ENCODE measurements at places on chromosomes 5 and 9.
A peak's percentile ranks its signal among the peaks of the same experiment; 100 is the strongest.

GRCh38 chr9:70510157-70510770 is 95.8 kb upstream of the KLF9 start:
- DNase-seq: no peak

DNA sequence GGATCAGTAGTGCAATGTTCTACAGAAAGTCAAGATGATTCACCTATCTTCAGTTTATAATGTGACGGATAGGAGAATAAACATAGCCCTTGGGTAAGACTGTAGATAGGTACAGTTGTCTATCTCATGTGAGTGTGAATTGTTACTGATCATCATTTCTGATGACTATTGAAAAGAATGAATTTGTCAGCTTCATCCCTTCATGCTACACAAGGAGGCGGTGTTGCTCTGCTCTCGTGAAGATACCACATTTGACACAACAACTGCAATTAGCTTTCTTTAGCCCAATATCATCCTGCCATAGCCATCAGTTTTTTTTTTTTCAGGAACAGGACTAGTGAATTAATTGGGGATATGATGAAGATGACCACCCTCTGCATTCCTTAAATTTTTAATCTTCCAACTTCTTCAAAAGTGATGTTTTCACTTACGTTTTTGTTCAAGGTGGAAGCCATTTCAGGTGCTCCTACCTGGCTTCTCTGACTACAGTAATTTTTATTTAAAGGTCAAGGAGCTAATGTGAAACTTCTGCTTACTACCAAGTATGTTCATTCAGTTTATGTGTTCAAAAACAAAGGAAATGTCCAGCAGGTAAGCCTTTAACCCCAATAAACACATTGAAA is 152.9 kb upstream of the MOCS2 start:
- no peak for DNase-seq

DNA sequence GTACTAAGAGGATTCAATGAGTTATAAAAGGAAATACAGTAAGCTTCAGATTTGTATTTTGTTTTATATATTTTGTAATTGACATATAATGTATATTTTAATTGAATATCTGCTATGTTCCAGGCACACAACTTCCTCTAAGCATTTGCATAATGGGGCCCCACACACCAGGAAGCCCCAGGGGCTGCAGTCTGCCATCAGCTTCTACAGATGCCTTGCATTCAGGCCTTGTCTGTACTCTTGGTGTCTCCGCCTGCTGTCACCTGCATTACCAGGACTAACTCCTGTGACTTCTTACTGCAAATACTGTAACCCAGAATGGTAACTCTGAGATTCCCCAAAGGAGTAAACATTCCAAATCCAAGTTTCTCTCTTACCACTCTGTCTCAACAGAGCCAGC is 20.6 kb downstream of the ARL15 start:
- no peak for DNase-seq

- no peak for DNase-seq
These were observed 26.5 kb upstream of the BOD1 start for GRCh38 chr5:173642895-173643481.

DNA sequence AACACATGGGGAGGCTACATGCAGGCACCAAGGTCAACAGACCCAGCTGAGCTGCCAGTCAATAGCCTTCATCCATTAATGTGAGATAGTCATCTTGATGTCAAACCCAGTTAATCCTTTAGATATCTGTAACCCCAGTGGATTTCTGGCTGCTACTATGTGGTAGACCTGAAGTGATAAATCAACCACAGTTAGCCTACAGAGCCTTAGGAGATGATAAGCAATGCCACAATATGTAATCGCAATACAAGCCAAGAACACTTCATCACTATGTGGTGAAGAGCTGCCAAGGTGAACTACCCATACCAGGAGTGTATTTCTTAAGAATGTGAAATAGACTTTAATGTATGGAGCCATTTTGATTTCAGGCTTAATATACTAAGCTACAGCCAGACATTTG is 1175.5 kb downstream of the DTWD2 start:
- DNase-seq: no peak

- no peak for DNase-seq
These were observed 402.3 kb upstream of the ADAMTSL1 start for GRCh38 chr9:18071651-18072060.

DNA sequence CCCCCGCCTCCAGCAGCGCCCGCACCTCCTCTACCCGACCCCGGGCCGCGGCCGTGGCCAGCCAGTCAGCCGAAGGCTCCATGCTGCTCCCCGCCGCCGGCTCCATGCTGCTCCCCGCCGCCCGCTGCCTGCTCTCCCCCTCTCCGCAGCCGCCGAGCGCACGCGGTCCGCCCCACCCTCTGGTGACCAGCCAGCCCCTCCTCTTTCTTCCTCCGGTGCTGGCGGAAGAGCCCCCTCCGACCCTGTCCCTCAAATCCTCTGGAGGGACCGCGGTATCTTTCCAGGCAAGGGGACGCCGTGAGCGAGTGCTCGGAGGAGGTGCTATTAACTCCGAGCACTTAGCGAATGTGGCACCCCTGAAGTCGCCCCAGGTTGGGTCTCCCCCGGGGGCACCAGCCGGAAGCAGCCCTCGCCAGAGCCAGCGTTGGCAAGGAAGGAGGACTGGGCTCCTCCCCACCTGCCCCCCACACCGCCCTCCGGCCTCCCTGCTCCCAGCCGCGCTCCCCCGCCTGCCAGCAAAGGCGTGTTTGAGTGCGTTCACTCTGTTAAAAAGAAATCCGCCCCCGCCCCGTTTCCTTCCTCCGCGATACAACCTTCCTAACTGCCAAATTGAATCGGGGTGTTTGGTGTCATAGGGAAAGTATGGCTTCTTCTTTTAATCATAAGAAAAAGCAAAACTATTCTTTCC is 19.3 kb downstream of the CDKN2A start:
- DNase-seq: peak; percentile 77

DNA sequence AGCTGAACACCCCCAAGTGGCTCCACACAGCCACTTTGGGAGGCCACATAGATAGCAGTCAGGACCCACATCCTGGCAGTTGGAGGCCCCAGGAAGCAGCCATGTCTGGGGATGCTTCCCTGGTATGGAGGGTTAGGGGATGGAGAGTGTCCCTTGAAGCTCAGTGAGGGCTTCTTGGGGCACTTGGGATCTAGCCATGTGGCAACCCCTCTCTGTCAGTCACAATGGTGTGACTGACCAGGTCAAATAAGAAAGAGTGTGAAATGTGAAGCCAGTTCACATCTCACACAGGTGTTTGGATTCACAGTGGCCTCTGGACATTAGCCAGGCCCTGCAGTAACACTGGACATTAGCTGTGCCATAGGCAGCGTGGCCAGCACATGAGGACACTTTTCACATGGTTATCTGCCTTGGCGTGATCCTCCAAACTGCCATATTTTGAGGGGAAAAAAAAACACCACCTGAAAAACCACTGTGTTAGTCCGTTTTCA is 53.9 kb upstream of the IL17B start:
- DNase-seq: no peak
